Mammary epithelial cell (primary cell): ENCODE measurements at places on chromosomes 12 and 14.

DNA sequence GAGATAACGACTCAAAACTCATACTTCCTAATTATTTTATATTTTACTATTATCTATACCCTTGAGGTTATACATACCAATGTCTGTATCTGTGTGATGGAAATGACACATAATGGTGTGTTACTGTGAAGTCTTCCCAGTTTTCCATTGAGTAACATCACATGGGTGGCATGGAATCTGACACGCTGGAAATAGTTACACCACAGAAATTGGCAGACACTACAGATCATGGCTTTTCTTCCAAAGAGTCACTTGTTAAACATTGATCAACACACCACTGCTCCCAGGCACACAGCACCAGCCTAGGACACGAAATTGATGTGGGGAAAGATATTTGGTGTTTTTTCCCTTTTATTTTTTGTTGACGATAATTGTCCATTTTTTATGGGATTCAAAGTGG is 33.0 kb upstream of the VWF start:
- no peak for DNase-seq

GRCh38 chr12:16183541-16183940 is 93.9 kb downstream of the SLC15A5 start:
- DNase-seq: no peak

GRCh38 chr12:114673169-114673833 is 10.7 kb downstream of the TBX3 start:
- peak; percentile 77 for DNase-seq

DNA sequence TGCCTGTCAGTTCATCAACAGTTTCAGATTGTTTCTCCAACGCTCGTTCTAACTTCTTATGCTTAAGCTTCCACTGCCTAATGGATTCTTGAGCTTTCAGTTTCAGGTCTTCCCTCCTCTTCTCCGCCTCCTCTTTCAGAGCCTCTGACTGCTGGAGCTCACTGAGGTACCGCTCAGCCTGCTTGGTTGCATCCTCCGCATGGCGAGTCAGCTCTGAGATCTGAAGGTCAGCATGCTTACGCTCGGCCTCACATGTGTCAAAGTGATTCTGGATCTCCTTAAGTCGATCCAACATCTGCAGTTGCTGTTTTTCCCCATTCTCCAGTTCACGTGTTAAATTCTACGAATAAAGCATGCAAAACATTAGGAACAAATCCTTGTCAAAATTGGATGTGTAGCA is 148.8 kb downstream of the CEP128 start:
- no peak for DNase-seq

GRCh38 chr14:26621364-26621763 is 23.5 kb upstream of the NOVA1 start:
- DNase-seq: no peak
